ENCODE measurements at places on chromosomes 1 and 21.

DNA sequence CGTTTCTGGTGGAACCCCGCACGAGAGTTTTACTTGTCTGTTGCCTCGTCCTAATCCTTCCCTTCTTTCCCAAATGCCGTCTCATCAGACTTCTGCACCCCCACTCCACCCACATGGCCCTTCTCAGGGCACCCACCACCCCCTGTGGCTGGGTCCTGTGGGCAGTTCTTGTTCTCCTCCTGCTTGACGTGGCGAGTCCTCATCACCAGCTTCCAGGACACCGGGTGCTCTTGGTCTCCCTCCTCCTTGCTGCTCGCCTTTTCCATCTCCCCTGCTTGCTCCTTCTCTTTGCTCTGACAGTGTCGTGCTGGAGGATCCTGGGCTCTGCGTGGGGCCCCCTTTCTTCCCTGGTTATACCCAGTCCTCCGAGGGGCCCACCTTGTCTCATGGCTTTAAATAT is 51.8 kb downstream of the B3GALT5 start:
- no peak for DNase-seq

DNA sequence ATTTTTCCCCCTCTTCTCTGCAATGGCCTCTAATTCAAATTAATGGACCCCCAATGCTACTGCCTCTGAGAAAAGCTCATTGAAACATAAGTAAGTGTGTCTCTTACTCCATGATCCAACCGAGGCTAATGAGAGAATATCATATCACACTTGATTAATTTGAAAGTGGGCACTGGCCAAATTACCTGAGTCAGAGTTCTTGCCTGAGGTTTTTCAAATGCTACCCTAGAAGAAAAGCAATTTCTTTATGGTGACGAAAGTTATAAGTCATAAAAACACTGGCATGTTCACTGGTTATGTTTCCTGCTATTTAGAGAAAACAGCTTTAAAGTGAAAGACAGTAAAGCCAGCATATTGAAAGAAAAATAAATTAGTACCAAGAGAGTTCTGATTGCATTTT is 368.8 kb upstream of the TMPRSS15 start:
- no peak for DNase-seq

DNA sequence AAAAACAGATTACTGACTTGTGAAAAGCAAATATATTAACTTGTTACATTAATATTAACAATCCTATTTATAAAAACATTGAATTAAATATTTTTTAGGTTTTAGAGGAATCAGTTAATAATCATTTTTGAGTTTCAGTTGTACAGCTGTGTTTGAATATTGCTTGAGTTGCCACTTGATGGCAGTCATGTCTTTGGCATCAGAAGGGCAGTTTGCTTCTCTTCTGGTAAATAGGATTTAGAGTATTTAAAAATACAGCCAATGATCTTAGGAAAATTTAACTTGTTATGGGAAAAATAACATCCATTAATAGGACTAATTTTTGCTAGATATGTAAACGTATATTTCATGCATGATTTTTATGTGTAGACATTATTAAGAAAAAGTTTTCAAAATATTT is 234.1 kb downstream of the NCAM2 start:
- DNase-seq: no peak

GRCh38 chr1:230337266-230337665 is 88.9 kb downstream of the PGBD5 start:
- DNase-seq: no peak

DNA sequence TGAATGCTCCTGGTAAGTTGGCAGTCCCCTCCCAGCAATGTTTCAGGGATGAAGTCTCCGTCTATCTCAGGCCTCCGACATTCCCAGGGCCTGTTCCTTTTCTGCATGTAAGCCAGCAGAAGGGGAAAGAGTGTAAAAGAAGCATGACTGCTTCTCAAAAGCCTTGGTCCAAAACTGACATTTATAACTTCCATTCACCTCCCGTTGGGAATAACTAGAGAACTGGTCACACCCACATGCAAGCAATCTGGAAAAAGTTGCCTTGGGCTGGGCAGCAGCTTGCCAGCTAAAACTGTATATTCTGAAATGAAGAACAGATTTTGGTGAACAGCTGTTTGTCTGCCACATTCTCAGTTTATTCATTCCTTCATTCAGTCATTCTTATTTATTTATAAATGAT is 24.2 kb upstream of the NPL start:
- no peak for DNase-seq

DNA sequence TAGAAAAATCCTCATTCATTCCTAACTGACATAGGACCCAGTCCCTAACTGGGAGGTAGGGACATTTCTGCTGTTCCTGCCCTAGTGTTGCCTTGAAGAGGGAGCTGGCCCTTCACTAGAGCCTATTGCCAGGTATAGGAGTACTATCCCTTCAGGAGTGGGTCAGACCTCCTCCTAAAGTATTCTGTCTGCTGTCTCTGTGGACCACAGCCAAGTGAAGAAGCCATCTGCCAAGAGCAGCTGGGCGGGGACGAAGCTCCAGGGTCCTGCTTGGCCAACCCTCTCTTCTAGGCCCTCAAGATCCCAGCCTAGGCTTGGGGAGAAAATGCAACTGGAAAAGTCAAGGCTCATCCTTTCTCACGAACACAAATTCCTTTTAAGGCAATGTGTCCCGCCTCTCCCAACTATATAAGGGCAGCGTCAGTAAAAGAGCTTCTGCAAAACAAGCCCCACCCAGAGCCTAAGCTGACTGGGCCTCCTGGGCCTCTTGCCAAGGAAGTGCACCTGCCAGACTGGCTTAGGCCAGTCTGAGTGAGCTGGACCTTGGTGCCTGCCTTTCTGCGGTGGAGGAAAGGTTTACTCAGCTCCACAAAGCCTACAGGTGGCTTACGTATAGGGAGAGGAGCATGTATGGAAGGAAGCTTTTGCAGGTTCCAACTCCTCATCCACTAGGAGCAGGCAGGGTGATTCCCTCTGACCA is 638 bp upstream of the TUFT1 start:
- peak; percentile 14 for DNase-seq

- no peak for DNase-seq
These were observed 80.1 kb upstream of the ZC3H11B start for GRCh38 chr1:219692981-219693380.

DNA sequence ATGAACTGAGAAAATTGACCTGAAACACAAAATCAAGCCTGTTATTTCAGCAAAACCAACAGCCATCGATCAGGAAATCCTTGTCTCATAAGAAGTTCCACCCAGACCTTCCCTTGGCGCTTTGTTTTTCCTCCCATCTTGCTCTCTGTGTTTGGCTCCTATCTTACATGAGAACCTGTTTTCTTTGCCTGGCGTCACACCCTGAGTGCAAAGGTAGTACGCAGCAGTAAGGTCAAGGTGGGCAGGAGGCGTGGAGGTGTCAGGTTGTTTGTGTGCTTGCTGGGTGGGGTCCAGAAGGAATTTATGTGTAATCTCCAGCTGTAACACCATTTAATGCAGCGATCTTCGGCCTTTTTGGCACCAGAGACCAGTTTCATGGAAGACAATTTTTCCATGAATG is 50.5 kb downstream of the C1orf21 start:
- DNase-seq: no peak

GRCh38 chr1:212688341-212689047 is 11.1 kb downstream of the BATF3 start:
- no peak for DNase-seq

- DNase-seq: no peak
These were observed 435.7 kb upstream of the VAMP3 start for GRCh38 chr1:7335224-7335879.

- DNase-seq: no peak
These were observed 47.3 kb upstream of the PLPPR4 start for GRCh38 chr1:99216956-99217355.

DNA sequence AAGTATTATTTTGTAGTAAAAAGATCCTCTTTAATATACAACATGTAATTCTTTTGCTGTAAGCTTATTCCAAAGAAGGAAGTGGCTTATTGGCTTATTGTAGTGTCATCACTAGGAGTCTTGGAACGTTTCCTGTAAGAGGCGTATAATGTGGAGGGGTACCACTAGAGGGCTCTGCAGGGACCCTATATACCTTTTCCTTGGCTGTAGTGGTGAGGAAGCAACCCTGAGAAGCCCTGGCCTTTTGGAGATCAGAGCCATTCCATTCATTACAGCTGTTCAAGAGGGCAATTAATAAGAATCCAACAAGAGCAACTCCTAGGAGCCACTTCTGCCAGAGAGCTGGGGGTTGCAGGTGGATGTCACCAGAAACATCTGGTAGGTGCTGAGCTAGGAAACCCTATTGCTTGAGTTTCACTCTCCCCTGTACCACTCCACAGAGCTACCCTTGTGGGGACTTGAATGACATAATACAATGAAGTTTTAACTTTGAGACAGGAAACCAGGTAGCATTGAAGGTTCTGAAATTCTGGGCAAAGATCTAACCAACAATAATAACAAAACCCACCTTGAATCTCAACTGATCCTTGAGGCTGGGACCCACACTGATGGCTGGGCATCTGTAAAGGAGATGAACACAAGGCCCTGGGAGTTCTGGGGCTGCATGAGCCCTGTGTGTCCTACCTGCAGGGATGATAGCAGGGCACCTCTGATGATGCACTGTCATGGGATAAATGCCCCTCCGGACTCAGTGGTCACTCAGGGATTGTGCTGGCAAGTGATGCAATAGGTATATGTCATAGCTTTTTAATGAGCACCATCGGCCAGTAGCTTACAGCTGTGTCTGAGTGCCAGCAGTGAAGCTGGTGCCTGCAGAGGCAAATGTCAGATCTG is 160.2 kb upstream of the COA6 start:
- no peak for DNase-seq

DNA sequence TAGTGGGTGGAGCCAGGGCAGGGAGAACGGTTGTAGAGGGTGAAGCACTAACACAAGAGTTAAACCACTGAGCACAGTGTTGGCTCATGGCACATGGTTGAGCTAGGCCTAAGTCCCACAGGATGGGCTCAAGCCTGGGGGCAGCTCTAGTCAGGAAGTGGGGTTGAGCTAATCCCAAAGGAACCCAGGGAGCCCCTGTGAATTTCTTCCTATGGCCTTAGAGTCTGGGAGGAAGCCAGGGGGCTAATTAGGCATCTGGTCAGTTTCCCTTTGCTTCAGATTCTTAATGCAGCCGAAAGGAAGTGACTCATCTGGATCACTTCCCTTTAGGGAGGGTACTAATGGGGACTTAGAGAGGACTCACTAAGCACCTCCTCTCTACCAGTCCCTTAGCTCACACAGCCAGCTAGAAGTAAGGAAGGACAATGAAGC is 10.1 kb downstream of the CFAP45 start:
- DNase-seq: no peak

DNA sequence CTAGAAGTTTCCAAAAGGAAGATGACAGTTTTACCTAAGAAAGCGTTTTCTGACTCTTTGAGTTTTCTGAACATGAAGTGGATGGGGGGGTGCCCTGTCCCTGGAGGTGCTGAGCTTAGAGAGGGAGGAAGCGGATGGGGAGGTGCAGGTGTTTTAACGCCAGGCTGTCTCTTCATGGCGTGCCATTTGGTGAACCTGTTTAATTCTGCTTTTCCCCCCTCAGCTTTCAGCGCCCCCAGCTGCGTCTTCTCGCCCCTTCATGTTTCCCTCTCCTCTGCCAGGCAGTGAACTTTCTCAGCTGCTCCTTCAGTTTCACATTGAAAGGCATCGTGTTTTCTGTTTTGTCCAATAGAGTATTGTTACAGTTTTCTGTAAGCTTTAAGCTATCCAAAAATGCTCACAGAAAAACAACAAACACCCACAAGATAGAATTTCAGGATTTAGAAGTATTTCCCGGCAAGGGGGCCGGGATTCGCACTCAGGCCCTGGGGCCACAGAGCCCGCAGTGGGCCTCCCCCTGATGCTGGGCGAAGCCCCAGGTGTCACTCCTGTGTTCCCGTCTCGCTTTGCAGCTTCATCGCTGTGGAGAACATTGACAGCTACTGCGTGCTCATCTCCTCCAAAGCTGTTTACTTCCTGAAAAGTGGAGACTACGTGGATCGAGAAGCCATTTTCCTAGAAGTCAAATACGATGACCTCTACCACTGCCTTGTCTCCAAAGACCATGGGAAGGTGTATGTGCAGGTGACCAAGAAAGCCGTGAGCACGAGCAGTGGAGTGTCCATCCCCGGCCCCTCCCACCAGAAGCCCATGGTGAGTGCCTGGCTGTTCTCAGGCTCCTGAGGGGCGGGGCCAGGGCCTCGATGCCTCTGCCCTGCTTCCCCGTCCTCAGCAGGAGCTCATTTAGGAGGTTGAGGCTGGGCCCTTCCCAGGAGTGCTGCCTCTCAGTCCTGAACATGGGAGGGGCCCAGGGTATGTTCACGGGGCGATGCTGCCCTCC is 111.4 kb downstream of the DHRS3 start:
- no peak for DNase-seq

DNA sequence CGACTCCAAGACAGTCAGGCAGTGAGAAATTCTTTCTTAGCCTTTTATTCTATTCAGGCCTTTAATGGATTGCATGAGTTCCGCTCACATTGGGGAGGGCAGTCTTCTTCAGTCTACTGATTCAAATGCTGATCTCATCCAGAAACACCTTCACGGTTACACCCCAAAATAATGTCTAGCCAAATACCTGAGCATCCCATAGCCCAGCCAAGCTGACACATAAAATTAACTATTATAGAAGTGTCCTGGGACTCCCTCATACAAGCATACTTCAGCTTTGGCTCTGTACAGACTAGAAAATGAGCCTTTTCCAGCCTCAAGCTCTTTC is 3.6 kb upstream of the SLC16A4 start:
- no peak for DNase-seq

GRCh38 chr1:67405473-67406245 is 24.5 kb downstream of the SERBP1 start:
- no peak for DNase-seq

DNA sequence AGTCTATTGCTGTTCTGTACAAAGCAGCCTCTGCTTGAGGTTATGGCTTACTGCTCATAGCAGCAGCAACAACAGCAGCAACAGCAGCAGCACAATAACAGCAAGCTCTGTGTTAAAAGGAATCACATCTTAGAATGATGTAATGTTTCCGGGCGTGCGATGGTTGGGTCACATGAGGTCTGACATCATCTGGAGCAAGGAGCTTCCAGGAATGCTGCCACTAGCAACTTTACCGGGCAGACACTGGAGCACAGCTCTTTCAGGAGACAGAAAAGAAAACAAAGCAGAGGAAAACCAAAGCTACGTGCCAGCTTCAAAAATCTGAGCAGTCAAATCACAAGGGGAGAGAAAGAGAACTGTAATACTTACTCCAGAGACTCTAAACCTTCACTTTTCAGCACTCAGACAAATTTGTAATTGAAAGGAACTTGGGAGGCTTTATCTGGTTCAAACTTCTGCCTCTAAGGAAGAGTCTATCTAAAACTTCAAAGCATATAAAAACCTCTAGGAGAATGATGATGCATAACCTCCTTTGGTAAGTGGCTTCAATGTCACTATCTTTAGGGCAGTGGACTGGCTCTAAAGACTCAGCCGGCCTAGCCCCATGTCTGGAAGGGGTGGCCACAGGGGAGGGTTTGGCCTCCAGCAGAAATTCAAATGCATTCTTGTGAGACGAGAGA is 28.3 kb upstream of the RAB3GAP2 start:
- DNase-seq: no peak

GRCh38 chr1:237875291-237875690 is 15.4 kb downstream of the ZP4 start:
- DNase-seq: no peak
